ENCODE measurements at places on chromosomes 4 and X.
A peak's percentile ranks its signal among the peaks of the same experiment; 100 is the strongest.

GRCh38 chr4:108483079-108483478 lies 137.3 kb upstream of the RPL34 start:
- DNase-seq = no peak

DNA sequence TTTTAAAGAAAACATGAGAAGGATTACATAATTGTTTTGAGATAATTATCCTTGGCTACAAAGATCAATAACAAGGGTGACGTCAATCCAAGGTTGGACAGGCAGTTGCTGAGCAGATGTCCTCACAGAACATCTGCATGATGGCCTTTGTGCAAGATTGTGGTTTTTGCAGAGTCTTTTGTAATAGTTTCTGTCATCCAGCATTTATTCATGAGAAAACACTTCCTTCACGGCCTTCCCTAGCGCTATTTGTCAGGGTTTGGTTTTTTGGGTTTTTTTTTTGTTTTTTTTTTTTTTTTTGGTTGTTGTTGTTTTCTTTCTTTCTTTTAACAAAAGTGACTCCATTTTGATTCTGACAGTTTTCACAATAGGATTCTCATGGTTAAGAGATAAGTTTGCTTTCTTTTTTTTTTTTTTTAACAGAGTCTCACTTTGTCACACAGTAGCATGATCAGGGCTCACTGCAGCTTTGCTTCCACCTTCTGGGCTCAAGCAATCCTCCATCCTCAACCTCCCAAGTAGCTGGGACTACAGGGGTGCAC lies 31.5 kb upstream of the ELF2 start:
- peak; percentile 98 for DNase-seq

DNA sequence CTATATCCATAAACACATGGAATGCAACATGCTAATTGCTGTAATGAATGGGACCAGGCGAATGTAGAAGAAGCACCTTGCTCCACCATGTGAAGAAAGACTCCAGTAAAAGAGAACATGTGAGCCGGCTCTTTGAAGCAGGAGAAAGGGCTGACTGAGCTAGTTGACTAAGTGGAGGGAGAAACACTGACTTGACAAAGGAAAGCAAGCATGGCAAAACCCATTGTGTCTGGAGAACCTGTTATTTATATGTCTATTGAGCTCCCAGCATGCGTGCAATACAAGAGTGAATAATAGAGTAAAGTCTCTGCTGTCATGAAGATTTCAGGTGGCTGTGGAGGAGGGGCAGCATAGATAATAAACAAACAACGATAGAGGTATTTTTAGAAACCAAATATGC lies 559.9 kb downstream of the RAB28 start:
- DNase-seq = no peak

DNA sequence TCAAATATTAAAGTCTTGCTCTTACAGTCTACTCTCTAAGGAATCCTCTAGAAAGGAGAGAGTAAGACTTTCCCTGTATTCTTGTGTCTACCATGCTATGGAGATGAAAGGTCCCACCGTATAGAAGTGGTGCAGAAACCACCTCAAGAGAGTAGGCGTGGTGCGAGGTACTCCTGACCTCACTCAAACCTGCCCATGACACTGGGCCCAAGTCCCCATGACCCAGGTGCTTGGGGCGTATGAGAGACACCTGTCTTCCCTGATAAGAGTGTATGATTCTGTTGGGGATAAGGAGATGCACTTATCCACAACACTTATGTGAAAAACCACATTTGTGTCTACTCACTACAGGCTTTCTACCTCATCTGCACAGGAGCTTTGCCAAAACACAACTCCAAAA lies 55.0 kb upstream of the STS start:
- no peak for DNase-seq

DNA sequence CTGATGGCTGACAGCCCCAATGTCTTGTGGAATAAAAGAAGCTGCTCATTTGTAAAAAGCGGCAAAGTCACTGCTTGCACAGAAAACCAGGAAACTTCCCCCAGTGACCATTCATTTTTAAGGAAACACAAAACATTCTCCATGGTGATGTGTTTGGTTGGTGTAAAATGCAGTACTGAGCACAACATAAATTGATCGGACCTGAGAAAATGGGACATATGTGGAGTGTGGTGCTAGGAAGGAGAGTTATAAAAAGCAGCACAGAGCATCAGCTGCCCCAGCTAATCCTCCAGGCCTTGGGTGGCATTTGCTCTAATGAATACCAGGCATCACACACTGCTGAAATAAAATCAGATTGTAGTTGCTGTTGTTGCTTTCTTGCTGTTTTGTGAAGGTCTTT lies 55.2 kb downstream of the GLRA2 start:
- no peak for DNase-seq

- no peak for DNase-seq
These were observed 7.2 kb downstream of the IL15 start for GRCh38 chr4:141643557-141643956.

DNA sequence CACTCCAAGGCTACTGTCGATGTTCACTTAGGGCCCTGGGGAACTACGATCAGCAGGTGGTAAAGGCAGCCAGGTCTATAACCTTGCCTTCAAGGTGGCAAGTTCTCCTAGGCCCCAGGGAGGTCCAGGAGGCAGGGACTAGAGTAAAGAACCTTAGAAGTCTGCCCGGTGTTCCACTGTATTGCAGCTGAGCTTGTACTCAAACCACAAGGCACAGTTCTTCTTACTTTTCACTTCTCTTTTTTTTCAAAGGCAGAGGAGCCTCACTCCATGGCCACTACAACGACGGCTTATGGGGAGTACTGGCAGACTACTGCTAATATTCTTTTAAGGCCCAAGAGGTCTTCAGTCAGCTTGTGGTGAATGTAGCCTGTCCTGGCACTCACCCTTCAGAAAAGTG lies 78.8 kb upstream of the GPR174 start:
- DNase-seq = peak; percentile 13

GRCh38 chr4:168690199-168690598 lies 193.3 kb downstream of the PALLD start:
- DNase-seq = no peak

DNA sequence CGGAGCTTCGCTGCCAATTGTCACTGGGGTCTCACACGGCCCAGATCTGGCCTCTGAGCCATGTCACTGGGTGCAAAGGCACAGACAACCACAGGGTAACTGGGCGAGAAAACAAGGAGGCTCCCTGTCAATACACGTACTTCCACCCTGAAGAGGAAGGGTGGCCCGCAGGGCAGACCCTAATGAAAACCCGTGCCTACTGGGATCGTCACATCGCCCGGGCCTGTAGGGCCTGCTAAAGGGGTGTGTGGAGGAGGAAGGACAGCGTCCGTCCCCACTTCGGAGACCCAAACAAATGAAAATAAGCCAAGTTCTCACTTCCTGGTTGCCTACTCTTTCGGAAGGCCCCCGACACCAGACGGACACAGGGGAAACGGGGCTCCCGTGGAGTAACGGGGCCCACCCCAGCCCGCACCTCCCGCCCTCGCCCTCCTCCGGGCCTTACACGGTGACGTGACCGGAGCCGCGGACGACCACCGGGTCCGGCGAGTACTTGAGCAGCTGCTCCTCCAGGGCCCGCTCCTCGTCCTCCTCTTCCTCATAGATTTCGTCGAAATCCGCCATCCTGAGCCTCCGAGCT lies 578 bp downstream of the CHIC2 start:
- DNase-seq = no peak

GRCh38 chr4:81740487-81740886 lies 268.8 kb upstream of the RASGEF1B start:
- DNase-seq = no peak

GRCh38 chr4:188372829-188373228 lies 233.6 kb downstream of the TRIML1 start:
- DNase-seq = no peak

DNA sequence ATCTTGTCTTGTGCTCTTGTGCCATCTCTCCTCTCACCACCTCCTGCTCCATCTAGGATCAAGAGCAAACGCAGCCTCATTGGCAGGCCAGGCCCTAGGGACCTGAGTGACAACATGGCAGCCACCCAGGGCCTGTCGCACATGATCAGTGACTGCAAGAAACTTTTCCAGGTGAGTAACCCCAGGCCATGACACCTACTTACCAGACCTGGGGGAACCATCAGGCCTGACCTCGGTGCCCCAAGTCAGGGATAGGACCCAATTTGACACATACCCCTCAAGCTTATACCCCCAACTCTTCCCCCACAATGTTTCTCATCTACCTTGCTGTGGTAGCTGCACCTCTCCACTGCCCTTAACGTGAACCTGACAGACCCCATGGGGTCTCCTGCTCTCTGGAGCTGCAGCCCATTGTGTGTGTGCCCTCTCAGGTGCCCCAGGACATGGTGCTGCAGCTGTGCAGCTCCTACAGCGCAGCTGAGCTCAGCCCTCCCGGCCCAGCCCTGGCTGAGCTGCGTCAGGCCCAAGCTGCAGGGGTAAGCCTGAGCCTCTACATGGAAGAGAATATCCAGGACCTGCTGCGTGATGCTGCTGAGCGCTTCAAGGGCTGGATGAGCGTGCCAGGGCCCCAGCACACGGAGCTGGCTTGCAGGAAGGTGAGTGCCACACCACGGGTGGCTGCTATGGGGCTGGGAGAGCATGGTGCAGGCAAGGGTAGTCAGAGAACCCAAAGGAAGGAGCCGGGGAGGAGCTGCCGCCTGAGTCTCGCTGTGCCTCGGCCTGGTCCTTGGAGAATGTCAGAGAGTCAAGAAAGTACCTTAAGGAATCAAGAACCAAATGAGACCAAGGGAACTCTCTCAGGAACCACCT lies 74.8 kb downstream of the STARD8 start:
- DNase-seq = no peak

DNA sequence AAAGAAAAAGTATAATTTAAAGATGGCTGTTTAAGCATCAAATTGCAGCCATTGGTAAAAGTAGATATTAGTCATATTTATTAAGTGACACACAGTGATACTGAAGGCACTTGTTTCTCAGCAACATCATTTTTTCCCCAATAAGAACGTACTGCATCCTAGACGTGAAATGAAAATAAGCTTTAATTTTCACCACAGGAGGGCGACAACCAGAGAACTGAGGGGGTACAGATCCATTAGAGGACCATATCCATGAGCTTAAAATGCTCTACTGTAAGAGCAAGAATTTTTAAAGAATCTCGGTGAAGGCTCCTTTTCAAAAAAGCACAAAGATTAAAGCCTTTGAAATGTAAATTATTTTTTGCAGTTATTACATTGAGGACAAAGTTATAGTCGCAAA lies 33.4 kb downstream of the FRG1 start:
- DNase-seq = no peak

- no peak for DNase-seq
These were observed 624.2 kb downstream of the GLUD2 start for GRCh38 chrX:121671649-121672048.

DNA sequence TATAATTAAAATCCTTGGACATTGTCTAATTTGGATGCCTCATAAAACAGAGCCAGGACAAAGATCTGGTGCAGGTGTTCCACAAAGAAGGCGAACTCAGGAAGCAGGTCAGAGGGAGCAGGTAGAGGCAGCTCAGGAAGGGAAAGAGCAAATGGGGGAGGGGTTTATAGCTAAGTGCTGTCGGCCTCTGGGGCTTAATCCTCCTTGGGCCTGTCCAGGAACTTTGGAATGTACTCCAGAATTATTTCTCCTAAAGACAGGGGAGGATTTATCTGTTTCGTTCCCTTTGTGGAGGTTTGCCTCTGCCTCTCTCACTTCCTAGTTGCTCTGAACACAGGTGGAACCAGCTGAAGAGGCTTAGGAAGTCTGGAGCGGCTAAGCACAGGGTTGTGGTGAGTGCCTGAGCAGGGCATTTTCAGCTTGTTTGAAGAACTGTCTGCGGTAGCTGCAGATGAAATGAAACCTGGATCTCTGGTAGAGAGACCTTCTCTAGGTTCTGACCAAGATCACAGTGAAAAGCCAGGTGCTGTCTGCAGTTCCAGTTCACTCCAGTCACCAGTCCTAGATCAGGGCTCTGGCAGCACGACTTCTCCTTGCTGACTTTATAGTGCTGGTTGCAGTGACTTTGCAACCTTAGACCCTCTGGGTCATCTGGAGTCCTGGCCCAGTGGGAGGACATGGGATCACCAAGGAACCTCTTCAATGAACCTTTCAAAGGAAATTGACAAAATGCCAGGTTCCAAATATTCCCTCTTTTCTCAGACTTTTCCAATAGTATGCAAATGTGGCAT lies 519.2 kb downstream of the PCDH10 start:
- no peak for DNase-seq

- DNase-seq = no peak
These were observed 5.3 kb upstream of the ARAP2 start for GRCh38 chr4:36249610-36250009.

DNA sequence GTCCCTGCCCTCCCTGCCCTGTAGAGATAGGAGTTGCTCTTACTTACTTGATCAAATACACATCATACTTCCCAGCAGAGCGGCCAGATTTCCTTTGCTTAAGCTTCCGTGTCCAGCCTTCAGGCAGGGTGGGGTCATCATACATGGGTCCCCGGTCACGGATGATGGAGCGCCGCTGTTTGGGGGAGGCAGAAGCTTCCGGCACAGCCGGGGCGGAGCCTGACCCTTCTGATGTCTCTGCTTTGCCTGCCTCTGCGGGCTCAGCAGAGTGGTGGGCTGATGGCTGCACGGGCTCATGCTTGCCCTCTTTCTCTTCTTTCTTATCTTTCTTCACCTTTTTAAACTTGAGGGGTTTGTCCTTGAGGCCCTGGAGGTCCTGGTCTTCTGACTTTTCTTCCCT lies 12.5 kb upstream of the IRAK1 start:
- no peak for DNase-seq

DNA sequence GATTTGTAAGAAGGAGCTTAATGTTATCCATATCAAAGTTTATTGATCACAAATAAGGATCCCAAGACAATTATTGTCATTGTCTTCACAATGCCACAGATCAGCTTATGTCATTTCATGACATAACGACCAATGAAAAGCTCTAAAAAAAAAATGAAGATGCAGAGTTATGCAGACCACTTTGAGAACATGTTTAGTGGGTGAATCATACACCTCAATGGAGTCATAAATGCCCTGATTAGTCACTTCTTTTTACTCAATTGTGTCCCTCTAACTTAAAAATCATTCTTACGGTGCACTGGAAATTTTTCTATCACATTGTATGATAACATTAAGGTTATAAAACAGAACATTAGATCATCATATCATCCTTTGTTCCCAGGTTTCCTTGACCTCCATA lies 87.6 kb upstream of the GABRG1 start:
- no peak for DNase-seq

DNA sequence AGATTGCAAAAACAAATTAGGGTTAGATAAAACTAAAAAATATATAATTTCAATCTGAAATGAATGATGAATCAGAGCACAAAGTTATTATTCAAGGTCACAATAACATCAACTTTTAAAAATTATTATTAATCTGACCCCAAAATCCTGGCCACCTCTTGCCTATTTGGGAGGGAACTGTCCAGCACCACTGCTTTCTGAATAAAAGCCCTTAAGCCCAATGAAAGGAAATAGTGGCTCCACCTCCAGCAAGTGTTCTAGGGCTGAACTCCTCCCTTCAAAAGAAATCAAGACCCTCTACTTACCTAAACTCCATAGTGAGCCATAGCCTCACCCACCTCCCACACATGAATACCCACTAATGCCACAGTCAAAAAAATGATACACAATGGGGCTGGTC lies 208.2 kb downstream of the PARM1 start:
- DNase-seq = no peak

DNA sequence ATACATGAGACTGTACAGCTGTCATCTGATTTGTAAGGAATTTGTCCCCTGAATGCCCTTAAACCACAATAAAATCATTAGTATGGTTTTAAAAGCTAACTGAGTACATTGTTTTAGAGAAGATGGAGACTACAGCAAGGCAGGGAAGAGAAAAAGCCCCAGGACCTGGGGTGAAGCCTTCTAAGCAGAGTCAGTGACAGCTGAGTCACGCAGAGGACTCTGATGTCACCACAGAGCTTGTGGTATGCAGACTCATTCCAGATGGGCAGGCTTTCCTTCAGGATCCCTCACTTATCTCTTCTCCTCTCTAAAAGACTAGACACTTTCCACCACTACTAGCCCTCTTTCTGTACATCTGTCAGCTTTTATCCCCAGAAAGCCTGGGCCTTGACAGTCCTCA lies 97.1 kb upstream of the ATOH1 start:
- no peak for DNase-seq

Data from AML-193 (cell line).